ENCODE measurements at places on chromosomes 16 and 17.
A peak's percentile ranks its signal among the peaks of the same experiment; 100 is the strongest.

DNA sequence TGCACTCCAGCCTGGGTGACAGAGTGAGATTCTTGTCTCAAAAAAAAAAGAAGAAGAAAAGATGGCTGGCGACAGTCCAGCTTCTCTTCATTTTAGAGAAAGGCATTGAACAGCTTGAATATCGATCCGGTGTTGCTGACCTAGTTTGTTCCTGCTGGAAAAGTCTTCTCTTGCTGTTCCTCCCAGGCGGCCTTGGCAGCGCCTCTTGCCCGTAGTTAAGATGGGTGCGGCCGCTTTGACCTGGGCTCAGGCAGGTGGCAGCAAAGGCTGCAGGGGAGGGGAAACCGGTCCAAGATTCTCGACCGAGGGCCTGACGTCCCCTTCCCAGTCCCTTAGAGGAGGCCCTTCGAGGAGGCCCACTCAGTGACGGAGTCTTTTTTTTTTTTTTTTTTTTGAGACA is 3.8 kb upstream of the ZNF764 start:
- DNase-seq, result no peak

GRCh38 chr17:7889166-7889955 is 772 bp downstream of the CHD3 start:
- peak; percentile 14 for DNase-seq

DNA sequence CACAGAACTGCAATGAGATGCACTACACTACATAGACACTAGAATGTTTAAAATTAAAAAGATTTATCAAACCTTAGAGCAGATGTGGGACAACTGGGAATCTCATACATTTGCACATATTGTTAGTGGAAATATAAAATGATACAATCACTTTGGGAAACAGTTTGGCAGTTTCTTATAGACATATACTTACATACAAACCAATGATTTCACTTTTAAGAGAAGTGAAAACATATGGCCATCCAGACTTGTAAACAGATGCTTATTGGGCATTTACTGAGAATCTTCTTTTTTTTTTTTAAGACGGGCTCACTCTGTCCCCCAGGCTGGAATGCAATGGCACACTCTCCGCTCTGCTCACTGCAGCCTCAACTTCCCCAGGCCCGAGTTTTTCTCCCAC is 50.1 kb downstream of the AXIN2 start:
- DNase-seq, result no peak

GRCh38 chr17:5362162-5362811 is 57.2 kb downstream of the NUP88 start:
- no peak for DNase-seq

- DNase-seq, result no peak
These were observed 14.7 kb downstream of the CDR2 start for GRCh38 chr16:22359679-22360078.

DNA sequence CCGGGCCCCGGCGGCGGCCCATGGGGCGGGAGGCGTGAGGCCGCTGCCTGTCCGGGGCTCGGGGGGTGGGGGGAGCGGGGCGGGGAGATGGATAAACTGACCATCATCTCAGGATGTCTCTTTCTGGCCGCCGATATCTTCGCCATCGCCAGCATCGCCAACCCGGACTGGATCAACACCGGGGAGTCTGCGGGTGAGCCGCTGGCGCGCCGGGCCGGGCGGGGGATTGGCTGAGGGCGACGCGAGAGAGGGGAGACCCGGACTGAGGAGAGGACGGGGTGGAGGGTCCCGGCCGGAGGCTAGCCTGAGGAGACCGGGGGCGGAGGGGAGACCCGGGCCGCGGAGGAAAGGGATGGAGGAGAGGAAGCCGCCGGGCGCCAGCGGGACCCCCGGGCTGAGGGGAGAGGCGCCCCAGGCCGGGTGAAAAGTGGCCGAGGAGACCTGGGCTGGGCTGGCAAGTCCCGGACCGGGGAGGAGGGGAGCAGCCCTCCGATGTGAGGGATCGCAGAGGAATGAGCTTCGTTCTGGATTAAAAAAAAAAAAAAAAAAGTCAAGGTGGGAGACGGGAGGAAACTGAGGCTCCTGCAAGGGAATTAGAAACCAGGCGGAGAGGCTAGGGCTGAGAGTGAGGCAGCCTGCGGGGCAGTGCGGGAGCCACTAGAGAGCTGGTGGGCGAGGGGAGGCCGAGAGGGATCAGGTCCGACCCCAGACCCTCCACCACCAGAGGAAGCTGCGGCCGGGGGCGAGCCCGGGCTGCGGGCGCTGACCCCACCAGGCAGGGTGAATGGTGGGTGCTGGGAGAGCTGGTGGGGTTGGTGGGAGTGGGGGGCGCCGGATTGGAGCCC is 526 bp downstream of the MOSMO start:
- no peak for DNase-seq

DNA sequence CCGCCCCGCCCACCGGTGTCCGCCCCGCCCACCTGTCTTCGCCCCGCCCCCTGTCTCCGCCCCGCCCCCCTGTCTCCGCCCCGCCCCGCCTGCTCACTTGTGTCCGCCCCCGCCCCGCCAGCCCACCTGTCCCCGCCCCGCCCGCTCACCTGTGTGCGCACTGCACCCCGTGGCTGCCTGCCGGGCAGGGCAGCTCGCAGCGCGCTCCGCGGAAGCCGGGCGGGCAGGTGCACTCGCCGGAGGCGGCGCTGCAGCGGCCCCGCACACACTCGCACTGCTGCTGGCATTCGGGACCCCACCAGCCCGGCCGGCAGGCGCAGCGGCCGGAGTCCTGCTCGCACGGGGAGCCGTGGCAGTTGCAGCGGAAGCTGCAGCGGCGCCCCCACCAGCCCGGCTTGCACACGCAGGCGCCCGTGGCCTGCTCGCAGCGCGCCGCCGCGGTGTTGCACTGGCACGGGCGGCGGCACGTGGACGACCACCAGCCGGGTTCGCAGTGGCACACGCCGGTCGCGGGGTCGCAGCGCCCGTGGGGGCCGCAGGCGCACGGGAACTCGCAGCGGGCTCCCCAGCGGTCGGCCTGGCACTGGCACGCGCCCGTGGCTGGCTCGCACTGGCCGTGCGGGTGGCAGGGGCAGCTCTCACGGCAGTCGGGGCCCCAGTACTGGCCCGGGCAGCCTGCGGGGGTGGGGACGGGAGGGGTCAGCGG is 2.1 kb downstream of the SCARF1 start:
- DNase-seq, result peak; percentile 45

DNA sequence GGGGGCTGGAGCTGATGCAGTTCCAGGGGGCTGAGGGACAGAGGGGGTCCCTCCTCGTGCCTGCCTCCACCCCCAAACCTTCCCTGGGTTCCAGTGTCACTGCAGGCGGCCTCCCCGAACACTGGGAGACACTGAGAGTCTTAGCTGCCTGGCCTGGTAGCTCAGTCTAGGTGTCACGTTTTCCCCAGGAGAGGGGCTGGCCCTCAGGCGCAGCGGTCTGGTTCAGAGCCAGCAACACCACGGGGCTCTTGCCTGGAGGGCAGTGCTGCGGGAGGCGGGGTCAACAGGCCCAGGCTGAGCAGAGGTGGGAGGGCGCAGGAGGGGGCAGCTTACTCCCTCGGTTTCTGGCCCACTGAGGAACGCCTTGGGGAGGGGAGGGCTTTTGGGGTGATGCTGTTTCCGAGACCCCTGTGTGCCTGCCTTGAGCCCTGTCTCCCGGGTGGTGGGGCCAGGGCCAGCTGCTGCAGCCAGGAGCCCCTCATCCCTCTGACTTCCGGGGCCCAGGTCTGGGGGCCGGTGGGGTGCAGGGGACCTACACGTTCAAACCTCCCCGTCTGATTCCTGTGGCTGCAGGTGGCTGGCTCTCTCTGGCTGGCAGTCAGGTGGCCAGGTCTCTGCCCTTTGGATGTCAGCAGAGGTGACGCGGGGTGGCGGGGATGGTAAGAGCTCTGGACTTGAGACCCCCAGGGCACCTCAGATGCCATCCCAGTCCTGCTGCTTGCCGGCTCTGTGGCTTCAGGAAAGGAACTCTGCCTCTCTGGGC is 89.3 kb upstream of the GSE1 start:
- no peak for DNase-seq

DNA sequence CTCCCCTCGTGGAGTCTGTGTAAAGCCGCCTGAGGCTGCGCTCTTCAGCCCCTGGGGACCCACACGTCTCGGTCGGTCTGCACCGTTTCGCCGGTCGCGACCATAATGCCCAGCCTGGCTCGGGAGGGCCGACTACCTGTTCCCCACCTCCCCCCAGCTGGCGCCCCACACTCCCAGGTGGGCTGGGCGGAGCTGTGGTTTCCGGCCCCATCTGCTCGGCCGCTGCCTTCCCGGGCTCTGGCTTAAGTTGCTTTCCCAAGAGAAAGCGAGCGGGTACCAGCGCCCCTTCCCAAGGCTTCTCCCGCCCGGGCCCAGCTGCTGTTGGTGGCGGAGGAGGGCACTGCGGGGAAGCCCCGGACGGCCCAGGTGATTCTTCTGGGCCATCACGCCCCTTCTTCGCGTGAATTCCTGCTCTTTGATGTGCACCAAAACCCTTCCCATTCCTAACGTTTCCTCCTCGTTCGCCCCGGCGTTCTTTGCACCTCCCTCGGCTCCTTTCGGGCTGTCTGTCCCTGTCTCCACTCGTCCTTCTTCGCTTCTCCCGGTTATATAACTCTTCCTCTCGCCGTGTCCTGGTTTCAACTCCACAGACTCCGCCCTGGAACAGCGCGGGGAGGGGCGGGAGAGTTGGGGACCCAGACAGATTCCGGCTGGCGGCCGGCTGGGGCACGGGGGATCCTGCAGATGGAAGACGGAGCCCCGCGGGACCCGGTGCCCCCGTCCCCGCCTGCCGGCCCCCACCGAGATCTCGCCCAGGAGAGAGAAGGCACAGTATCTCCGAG is 2.0 kb downstream of the KDM6B start:
- peak; percentile 29 for DNase-seq

DNA sequence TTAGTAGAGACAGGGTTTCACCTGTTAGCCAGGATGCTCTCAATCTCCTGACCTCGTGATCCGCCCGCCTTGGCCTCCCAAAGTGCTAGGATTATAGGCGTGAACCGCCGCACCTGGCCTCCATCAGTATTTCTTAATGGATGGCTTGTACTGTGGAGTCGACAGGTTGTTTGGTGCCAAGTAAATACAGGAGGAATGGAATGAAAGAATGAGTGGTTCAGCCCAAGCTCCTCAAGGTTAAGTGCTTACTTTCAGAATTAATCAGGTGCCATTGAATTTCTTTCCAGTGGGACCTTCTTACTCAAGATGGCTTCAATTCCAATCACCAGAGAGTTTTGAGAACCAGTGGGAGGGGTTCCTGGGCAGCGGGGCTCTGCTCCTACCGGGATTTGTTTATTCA is 25.0 kb downstream of the ALOX15 start:
- no peak for DNase-seq

GRCh38 chr16:23803591-23804123 is 32.1 kb upstream of the PRKCB start:
- DNase-seq, result peak; percentile 73

GRCh38 chr16:19505600-19506303 is 16.1 kb downstream of the GDE1 start:
- no peak for DNase-seq

DNA sequence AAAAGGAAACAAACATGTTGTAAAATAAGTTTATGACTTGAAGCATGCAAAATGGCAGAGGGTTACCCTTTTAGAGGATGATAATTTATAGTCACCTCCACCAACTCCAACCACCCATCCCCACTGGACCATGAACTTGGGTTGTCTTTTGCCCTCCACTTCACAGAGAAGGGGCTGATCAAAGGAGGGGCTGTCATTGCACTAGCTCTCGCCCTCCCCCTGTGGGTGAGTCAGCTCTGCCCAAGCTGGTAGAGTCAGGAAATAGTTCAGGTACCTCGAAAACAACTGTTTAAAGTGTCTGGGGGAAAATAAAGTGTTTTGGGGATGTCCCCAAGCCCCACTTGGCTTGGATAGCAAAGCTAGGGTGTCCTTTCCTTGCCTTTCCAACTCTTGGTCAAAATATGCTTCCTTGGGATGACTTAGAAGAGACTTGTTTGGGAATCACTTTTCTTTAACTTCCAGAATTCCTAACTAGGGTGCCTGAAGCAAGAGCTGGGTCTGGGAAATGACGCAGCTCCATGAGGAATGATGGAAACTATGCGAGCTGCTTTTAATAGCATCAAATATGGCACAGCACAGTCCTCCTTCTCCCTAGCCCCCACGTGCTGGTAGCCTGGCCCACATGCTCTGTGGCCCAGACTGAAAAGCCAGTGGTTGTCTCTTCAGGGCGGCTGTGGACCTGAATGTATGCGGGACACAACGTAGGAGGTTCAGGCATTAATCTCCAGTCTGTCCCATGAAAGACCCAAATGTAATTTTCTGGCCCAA is 40.7 kb downstream of the TBX4 start:
- DNase-seq, result no peak
